ENCODE measurements at places on chromosomes 16 and 17.

DNA sequence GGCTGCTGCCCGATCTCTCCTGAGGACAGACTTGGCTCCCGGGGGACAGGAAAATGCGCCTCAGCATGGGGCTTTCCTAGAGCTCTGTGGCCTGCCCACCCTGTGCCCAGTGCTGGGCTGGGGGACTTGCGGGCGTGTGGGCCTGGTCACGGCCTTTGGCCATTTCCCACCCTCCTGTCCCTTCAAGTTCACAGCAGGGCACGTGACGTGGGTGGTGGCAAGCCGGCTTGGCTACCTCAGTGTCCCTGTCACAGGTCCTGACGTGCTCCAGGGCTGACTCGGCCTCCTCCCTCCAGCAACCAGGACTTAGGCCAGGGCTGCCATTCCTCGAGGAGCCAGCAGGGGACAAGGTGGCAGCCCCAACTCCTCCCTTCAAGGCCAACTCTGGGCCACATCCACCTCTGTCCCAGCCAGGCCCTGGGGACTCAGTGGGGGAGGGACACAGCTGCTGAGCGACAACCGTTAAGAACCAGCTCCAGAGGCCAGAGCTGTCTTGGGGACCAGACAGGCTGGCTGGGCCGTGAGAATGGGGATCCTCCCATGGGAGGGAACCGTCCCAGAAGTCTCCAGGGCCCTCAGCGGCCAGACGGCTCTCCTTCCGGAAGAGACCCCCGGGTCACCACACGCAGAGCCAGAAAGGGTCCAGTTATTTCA is 981 bp upstream of the UNC13D start:
- DNase-seq = no peak

DNA sequence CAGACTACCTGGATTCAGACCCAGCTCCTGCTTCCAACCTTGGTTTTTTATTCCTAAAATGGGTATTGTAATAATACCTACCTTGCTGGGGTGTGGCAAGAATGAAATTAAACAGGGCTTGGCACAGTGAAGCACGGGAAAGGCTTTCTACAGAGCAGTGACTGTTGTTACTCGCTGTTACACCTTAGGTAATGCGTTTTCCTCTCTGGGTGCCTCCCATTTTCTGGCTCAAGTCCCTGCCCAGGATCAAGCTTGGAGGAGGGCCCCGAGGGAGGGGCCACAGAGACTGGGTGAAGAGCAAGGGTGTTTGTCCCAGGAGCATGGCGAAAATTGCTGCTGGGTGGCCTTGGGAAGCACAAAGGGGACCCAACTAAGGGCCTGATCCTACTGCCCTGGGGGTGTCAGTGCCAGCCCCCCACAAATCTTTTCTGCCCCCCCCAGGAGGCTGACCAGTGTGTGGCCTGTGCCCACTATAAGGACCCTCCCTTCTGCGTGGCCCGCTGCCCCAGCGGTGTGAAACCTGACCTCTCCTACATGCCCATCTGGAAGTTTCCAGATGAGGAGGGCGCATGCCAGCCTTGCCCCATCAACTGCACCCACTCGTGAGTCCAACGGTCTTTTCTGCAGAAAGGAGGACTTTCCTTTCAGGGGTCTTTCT is 13.3 kb downstream of the MIEN1 start:
- no peak for DNase-seq

DNA sequence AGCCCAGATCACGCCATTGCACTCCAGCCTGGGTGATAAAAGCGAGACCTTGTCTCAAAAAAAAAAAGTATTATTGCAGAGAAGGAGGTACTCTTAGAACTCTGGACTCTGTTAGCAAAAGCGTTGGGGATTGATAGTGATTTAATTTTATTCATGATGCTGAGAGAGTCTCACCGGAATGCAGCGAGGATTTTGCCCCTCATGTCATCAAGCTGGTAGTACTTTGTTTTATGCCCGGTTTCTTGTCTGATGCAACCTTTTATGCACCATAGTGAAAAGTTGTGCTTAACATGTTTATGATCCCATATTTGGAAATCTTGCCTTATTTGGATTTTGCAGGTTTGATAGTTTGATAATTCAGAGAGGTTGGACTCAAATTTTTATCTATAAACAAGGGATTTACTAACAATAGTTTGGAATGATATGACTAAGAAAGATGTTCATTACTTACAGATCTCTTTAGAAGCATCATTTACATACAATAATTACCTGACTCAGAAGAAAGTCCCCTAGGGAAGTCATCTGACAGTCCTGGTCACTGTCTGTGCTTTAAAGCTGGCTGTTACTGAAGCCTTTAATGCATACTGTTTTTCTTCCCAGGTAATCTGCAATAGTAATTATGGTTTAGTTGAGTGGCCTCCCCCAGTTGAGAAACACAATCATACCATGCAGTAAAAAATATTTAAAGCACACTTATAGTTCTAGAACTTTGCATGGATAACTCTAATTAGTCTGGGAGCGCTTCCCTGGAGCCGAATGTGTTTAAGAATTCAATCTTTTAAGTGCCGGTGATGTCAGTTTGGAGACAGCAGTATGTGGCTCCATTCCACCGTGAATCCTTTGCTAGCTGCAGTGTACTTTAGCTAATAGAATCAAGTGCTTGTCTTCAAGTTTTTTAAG is 120.9 kb downstream of the PRKCA start:
- DNase-seq = no peak

DNA sequence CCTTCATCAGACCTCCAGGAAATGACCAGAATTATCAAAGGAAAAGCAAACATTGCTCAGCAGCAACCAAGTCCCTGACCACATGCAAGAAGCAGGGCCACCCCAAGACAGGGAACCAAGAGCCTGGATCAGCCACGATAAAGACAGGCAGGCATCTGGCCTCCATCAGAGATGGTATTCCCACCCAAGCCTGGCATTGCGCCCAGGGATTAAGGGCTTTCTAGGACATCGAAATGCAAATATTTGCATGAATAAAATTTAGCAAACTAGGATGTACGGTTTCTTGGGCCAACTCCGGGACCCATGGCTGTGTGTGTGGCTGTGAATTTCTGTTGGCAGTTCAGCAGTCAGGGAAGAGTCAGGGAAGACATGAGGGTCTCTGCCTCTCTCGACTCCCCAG is 241.4 kb upstream of the DYNLRB2 start:
- DNase-seq = no peak

DNA sequence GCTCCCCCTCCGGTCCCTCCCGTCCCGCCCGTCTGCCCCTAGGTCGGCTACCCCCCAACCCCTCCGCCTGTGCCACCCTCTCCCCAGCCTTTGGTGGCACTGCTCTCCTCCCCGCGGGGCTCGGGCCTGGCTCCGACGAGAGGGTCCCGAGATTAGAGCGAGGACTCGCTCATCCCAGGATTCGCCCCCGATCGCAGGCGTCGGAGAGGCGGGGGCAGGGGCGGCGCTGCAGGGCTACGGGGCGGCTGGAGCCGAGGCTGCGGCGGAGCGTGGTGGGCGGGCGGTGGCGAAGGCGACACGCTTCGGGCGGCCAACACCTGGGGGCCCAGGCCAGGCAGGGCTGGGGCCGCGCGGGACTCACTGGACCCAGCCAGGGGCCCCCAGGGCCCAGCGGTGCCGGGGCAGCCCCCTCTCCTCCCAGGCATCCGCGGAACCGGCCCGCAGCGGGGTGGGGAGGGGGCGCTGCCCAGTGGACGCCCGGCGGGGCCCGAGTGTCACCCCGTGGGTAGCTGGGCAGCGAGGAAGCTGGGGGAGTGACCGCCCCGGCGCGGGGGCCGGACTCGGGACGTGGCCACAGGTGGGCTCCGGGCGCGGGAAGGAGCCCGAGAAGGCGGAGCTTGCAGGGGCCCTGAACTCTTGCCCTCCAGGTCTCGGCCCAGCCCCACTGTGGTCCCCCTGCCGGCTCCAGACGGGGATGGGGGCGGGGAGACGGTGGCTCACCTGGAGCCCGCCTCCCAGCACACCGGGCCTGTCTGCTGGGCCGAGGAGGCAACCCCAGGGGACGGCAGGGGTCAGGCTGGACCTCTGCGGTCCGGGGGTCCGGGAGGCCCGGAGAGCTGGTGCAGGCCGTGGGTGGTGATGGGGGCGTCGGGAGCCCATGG is 1.5 kb downstream of the MGAT5B start:
- no peak for DNase-seq

DNA sequence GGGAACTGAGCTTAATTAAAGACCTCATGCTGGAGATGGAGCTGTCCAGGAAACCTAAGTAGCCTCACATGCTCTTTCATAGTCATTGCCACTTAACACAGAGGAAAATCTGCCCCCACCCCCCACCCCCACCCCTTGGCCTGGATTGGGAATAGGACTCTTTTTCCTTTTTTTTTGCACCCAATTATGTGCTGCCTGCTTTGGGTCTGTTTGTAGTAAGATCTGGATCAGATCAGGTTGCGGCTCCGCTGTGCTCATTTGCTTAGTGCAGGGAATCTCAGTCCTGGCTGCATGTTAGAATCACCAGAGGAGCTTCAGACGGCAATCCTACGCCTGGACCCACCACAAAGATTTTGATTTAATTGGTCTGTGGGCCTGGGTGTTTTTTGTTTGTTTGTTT is 219.0 kb downstream of the UTP18 start:
- DNase-seq = no peak

DNA sequence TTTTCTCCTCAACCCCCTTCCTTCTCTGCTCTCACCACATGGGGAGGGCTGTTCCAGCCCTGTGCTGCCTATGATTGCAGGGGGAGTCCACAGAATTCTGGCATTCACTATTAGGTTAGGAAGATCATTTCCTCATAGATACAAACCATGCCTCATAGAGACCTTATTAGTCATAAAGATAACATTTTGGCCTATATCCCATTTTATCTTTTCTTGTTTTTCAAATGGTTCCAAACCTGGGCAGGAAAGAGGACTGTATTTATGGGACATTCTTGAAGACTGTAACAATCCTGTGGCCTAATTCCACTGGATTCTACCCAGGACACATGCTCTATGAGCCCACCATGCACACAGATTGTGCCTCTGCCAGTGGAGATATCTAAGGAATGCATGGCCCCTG is 51.7 kb downstream of the ASIC2 start:
- DNase-seq = no peak

DNA sequence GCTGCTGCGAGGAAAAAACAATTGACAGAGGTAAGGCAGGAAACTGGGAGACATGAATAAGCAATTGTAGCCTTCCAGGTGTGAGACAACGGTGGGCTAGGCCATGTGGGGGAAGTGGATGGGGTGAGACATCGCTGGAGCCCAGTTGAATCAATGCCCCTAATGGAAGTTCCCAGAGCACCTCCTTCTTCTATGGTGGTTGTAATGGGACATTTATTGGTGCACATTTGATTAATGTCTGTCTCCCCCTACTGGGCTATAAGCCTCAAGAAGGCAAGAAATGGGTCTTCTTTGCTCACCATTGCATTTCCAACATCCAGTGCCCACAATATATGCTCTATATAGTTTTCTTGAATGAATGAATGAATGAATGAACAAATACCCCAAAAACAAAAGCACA is 22.7 kb upstream of the CD300E start:
- DNase-seq = no peak

DNA sequence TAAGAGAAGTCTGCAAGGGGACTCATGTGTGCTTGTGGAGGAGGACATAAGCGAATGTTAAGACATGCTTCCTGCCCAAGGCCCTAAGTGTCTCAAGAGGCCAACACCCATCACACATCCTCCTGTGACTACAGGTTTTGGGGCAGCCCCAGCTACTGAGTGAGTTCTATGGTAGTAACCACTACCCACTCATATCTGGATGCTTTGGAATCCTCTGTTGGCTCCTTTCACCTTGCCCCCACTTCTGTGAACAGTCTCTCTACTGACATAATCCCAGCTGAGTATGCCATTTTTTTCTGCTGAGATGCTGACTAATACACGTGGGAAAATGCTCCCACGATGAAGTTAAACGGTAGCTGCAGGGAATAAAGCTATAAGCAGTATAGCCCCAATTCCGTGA is 153.5 kb downstream of the VPS53 start:
- DNase-seq = no peak

GRCh38 chr17:27531469-27531961 is 75.3 kb downstream of the KSR1 start:
- no peak for DNase-seq

- DNase-seq = no peak
Measured at GRCh38 chr16:56423584-56424403, 1.6 kb downstream of the AMFR start.

DNA sequence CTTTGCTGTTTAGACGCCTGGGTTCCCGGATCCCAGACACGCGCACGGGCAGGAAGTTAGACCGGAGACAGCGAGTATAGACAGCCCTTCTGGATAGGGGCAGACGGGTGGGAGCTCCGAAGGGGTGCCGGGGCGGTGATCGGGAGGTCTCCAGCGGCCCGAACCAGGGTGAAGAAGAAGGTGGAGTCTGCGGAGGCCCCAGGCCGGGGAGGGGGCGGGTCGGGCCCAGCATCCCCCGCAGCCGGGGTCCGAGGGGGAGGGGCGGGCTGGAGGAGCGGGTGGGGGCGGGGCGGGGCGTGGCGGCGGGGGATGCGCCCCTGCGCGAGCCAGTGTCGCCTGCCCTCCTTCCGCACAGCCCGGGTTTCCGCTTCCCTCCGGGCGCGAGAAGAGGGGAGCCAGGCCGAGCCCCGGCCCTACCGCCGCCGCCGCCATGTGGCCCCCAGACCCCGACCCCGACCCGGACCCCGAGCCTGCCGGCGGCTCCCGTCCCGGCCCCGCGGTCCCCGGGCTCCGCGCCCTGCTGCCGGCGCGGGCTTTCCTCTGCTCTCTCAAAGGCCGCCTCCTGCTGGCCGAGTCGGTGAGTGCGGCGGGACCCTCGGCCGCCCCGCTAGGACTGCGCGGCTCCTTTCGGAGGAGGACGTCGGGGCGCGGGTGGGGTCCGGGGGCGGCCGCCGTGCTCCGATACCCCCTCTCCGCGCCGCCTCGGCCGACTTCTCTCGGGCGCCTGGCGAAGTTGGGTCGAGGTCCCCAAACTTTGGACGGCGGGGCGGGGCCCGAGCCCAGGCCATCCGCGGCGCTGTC is at the start of gene CMTM3:
Gene CMTM3, plus strand, starts transcription at position 329 of the 801 bp plus-strand sequence. Its CDS starts 102 bp downstream, at position 431.
- peak; percentile 71 for DNase-seq
